ENCODE measurements at places on chromosomes 5 and 9.
A peak's percentile ranks its signal among the peaks of the same experiment; 100 is the strongest.

- no peaks in the 10 kb centered on the region for H3K36me3 ChIP-seq
- H3K4me3 ChIP-seq, result no peak overlapping the region
- H3K4me1 ChIP-seq, result peaks cover 3% of the 10 kb centered on the region
- DNase-seq, result peak; percentile 67
- no peak overlapping the region for H3K27ac ChIP-seq
These were observed 4.0 kb upstream of the NIPSNAP3A start for GRCh38 chr9:104743376-104743985.

GRCh38 chr5:138024117-138024516 lies 8.8 kb downstream of the FAM13B start:
- H3K27ac ChIP-seq, result 0 out of 2 replicates have a peak overlapping the region, but pooled peaks have one; percentile 8
- no peaks in the 10 kb centered on the region for H3K27me3 ChIP-seq
- no peak overlapping the region for H3K4me3 ChIP-seq
- peaks cover 1% of the 10 kb centered on the region for H3K36me3 ChIP-seq
- no peak for DNase-seq

GRCh38 chr5:38871790-38872551 lies 26.2 kb downstream of the OSMR start:
- no peak overlapping the region for H3K27ac ChIP-seq
- peaks cover 12% of the 10 kb centered on the region for H3K4me1 ChIP-seq
- DNase-seq, result no peak
- H3K4me3 ChIP-seq, result no peak overlapping the region
- no peaks in the 10 kb centered on the region for H3K27me3 ChIP-seq
- no peaks in the 10 kb centered on the region for H3K36me3 ChIP-seq

DNA sequence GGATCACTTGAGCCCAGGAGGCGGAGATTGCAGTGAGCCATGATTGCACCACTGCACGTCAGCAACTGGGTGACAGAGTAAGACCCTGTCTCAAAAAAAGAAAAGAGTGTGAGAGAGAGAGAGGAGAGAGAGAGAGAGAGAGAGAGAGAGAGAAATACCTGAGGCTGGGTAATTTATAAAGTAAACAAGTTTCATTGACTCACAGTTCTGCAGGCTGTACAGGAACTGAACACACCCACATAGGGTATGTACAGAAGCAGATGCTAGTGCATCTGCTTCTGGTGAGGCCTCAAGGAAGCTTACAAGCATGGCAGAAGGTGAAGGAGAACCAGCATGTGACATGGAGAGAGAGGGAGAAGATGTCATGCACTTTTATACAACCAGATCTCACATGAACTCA lies 46.4 kb upstream of the CHD1 start:
- H3K4me1 ChIP-seq, result no peaks in the 10 kb centered on the region
- H3K27ac ChIP-seq, result no peak overlapping the region
- H3K36me3 ChIP-seq, result no peaks in the 10 kb centered on the region
- H3K4me3 ChIP-seq, result no peak overlapping the region
- DNase-seq, result no peak

GRCh38 chr5:134555890-134556311 lies 30.4 kb downstream of the JADE2 start:
- peak overlapping the region; percentile 81 for H3K27ac ChIP-seq
- DNase-seq, result peak; percentile 75
- 0 out of 2 replicates have a peak, but pooled peaks cover 4% of the 10 kb centered on the region for H3K36me3 ChIP-seq
- peaks cover 3% of the 10 kb centered on the region for H3K4me1 ChIP-seq
- no peaks in the 10 kb centered on the region for H3K27me3 ChIP-seq

DNA sequence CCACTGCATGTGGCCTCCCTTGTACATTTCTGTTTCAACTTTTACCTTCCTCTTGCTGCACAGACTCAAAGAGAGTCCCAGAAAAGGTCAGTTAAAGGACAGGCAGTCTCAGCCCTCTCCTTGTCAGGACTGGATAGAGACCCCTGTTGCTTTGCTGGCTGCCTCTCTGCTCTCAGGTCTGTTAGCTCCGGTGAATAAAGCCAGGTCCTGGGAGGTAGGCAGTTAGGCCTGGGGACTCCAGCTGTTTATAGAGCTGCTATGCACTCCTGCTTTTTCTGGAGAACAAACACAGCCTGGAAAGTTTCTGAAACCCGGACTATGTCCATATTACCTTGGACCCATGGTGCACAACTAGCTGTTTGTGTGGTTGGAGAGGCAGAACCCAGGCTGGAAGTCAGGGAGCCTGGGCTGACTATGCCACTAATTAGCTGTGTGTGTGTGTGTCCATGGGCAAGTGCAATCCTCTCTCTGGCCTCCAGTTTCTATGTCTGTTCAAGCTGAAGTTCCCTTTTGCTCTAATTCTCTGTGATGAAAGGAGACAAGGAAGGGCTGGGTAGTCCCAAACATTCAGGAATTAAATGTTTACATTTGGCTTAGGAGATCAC lies 42.9 kb downstream of the GLRA1 start:
- peaks cover 4% of the 10 kb centered on the region for H3K27me3 ChIP-seq
- no peak overlapping the region for H3K27ac ChIP-seq
- no peaks in the 10 kb centered on the region for H3K4me1 ChIP-seq
- no peaks in the 10 kb centered on the region for H3K36me3 ChIP-seq

DNA sequence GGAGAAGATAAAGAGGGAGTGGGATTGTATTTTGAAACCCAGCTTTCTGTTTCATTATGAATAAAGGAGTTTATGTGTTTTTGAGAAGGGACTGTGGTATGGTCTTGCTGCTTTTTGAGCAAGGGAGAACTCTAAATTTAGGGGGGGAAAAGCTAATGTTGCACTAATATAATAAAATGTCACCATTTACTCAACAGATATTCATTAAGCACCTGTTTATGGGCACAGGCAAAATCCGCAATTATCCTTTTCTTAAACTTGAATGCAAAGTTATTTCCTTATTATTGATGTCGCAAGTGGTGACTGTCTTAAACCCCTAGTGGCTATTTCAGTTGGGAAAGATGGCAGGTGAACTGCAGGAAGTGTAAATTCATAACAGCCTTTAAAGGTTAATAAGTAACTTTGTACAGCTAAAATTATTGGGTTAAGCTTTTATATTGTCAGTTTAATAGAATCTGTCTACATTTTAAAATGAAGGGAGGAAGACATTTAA lies 1.5 kb downstream of the CDC42SE2 start:
- peak; percentile 23 for DNase-seq
- H3K4me1 ChIP-seq, result no peaks in the 10 kb centered on the region
- H3K27me3 ChIP-seq, result no peaks in the 10 kb centered on the region
- H3K4me3 ChIP-seq, result peak overlapping the region; percentile 77

DNA sequence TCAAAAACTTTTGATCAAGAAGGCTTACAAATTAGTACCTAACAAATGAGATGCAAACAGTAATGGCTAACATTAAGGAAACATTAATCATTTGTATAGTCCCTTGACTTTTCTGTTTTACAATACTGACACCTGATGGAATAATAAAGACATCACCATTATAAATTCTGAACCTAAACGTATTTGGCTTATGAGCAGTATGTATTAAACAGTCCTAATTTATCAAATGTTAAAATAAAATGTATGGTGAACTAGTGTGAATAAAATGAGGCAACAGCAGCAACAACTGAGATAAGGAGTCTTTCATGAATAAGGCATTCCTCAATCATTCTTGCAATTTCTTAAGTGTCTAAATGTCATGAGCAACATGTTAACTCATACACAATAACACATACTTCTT lies 6.0 kb downstream of the PUM3 start:
- H3K27ac ChIP-seq, result no peak overlapping the region
- no peaks in the 10 kb centered on the region for H3K27me3 ChIP-seq
- H3K4me1 ChIP-seq, result peaks cover 13% of the 10 kb centered on the region

GRCh38 chr9:132487351-132487791 lies 77.4 kb downstream of the CFAP77 start:
- no peak for DNase-seq
- no peaks in the 10 kb centered on the region for H3K36me3 ChIP-seq
- no peaks in the 10 kb centered on the region for H3K4me1 ChIP-seq
- no peak overlapping the region for H3K27ac ChIP-seq
- no peak overlapping the region for H3K4me3 ChIP-seq

- H3K36me3 ChIP-seq, result no peaks in the 10 kb centered on the region
- H3K4me1 ChIP-seq, result peaks cover 13% of the 10 kb centered on the region
- no peak overlapping the region for H3K27ac ChIP-seq
These were observed 30.8 kb downstream of the BTF3 start for GRCh38 chr5:73529081-73529480.

- DNase-seq, result no peak
- no peaks in the 10 kb centered on the region for H3K27me3 ChIP-seq
- H3K4me1 ChIP-seq, result peaks cover 25% of the 10 kb centered on the region
- H3K27ac ChIP-seq, result no peak overlapping the region
- H3K4me3 ChIP-seq, result no peak overlapping the region
These were observed 14.6 kb upstream of the ANGPTL2 start for GRCh38 chr9:127136880-127137639.

- no peaks in the 10 kb centered on the region for H3K27me3 ChIP-seq
- H3K36me3 ChIP-seq, result no peaks in the 10 kb centered on the region
- no peak overlapping the region for H3K4me3 ChIP-seq
- no peak overlapping the region for H3K27ac ChIP-seq
- H3K4me1 ChIP-seq, result peaks cover 4% of the 10 kb centered on the region
These were observed 28.2 kb downstream of the CATSPER3 start for GRCh38 chr5:134995850-134996402.

DNA sequence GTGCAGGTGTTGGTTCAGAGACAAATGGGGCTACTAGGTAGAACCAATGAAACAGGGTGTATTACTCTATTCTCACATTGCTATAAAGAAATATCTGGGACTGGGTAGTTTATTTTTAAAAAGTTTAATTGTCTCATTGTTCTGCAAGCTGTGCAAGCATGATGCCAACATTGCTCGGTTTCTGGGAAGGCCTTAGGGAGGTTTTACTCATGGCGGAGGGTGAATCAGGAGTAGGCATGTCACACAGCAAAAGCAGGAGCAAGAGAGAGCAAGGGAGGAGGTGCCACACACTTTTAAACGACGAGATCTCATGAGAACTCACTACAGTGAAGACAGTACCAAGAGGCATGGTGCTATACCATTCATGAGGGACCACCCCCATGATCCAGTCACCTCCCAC lies 134.6 kb downstream of the PIK3R1 start:
- H3K36me3 ChIP-seq, result no peaks in the 10 kb centered on the region
- H3K27ac ChIP-seq, result no peak overlapping the region
- no peak for DNase-seq
- no peak overlapping the region for H3K4me3 ChIP-seq
- no peaks in the 10 kb centered on the region for H3K27me3 ChIP-seq

- no peaks in the 10 kb centered on the region for H3K27me3 ChIP-seq
- DNase-seq, result no peak
- H3K4me1 ChIP-seq, result no peaks in the 10 kb centered on the region
- no peak overlapping the region for H3K4me3 ChIP-seq
- H3K36me3 ChIP-seq, result no peaks in the 10 kb centered on the region
These were observed 29.5 kb upstream of the RAPGEF1 start for GRCh38 chr9:131769361-131769760.
